CD4-positive, CD25-positive, alpha-beta regulatory T cell (primary cell): ENCODE measurements at places on chromosomes 13 and 19. TPM values are rescaled to one million over a fixed set of nuclear protein-coding genes. Genes with fewer than 3 reads are reported as not detected.
A peak's percentile ranks its signal among the peaks of the same experiment; 100 is the strongest.

Gene DPF1
- not detected for total RNA-seq

Gene TTC9B
- total RNA-seq: not detected

Gene AKT1S1
- total RNA-seq: 12.9 TPM

Gene CKM
- not detected for total RNA-seq

Gene PROSER1
- 42.9 TPM for total RNA-seq

DNA sequence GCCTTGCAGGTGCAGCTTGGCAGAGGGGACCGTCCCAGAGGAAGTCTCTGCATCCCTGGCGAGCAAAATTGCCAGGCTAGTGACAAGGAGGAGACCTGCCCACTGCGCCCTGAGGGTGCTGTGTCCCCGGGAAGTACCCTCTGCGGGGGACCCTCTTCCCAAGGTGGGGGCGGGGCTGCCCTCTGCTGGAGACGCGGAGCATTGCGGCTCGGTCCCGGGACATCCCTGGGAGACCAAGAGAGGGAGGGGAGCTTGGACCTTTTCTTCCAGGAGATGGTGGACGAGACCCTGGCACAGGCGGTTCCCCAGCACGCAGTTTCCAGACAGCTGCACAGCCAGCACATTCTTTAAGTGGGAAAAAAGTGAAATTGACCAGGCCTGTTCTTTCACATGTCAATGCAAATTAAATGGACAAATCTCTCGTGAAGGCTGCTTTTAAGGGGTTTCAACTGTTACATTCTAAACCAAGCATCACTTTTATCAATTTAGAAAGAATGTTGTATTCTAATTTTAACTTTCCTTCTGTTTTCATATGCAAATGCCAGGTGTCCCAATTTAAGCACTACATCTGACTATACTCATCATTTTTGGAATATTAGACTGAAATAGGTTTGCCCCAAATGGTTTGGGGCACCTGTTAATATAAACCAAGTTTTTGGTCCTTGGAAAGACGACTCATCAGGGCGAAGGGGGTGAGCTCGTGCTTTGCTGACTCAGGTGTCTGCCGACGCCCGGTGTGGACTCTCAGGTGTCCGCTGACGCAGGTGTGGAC is 60.7 kb downstream of the MCF2L start:
- H3K27me3 ChIP-seq: no peaks in the 10 kb centered on the region
- no peak overlapping the region for H3K4me3 ChIP-seq
- H3K36me3 ChIP-seq: no peaks in the 10 kb centered on the region

DNA sequence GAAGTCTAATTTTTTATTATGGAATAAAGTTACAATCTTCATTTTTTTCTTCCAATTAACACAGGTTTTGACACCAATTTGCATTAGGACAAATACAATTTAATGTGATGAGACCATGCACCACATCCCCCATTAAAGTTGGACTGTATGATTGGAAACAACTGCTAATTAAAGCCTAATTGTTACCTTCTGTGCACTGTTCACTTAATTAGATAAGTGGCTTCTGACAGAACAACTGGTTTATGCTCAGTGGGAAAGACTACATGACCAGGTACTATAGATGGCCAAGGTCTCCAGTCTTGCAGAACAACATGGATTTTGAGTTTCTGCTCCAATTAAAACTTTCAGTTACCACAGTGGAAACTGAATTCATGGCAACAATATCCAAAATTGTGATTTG is 198.1 kb downstream of the FGF14 start:
- H3K27me3 ChIP-seq: no peaks in the 10 kb centered on the region
- H3K4me1 ChIP-seq: no peaks in the 10 kb centered on the region
- no peak overlapping the region for H3K27ac ChIP-seq

GRCh38 chr19:45592366-45592765 is 7.8 kb upstream of the OPA3 start:
- H3K4me1 ChIP-seq: no peaks in the 10 kb centered on the region
- H3K27ac ChIP-seq: no peak overlapping the region
- no peak for DNase-seq
- H3K36me3 ChIP-seq: no peaks in the 10 kb centered on the region

GRCh38 chr19:45475537-45476291 is 7.9 kb downstream of the FOSB start:
- H3K27me3 ChIP-seq: no peaks in the 10 kb centered on the region
- no peak overlapping the region for H3K4me3 ChIP-seq
- no peak overlapping the region for H3K27ac ChIP-seq
- H3K4me1 ChIP-seq: peaks cover 14% of the 10 kb centered on the region

DNA sequence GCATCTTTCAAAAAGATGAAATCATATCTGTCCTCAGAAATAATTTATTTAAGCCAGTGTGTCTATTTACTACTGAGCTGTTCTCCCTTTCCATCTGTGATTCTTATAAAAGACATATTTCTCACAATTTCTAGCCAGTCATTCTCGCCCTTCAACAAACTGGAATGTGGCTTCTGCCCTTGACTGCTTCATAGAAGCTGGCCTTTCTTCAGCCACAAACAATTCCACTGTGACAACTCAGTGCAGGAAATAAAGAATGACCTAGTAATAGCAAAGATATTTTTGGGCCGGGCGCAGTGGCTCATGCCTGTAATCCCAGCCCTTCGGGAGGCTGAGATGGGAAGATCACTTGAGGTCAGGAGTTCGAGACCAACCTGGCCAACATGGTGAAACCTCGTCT is 655.5 kb downstream of the PCDH9 start:
- H3K36me3 ChIP-seq: no peaks in the 10 kb centered on the region
- H3K4me3 ChIP-seq: no peak overlapping the region
- no peaks in the 10 kb centered on the region for H3K4me1 ChIP-seq
- H3K27me3 ChIP-seq: no peaks in the 10 kb centered on the region

GRCh38 chr19:4304538-4305256 is at the start of gene FSD1:
Gene FSD1 (plus strand): TSS chr19:4304598. CDS start chr19:4304747, 149 bp downstream.
- H3K4me3 ChIP-seq: no peak within 1 kb of the TSS
- DNase-seq: peak; percentile 33
- H3K27ac ChIP-seq: no peak within 1 kb of the TSS
- peaks cover 15% of the 10 kb centered on the region for H3K4me1 ChIP-seq
- no peaks in the 10 kb centered on the region for H3K27me3 ChIP-seq

DNA sequence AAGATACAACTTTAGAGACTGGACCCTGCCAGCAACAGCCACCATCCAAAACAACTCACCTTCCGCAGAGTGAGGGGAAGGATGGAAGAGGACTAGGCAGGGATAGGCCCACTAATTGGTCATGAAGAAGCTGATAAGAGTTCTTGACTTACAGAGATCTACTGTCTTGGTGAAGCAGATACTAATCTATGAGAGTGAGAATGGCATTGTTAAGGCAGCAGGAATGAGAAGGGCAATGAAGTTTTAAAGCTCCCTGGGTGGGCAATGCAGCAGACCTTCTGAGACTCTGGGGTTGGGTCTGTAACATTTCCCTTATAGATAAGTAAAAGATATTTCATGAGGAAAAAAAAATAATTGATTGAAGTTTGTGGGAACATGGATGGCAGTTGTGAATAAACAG is 63.7 kb downstream of the KLF12 start:
- peaks cover 23% of the 10 kb centered on the region for H3K4me1 ChIP-seq

DNA sequence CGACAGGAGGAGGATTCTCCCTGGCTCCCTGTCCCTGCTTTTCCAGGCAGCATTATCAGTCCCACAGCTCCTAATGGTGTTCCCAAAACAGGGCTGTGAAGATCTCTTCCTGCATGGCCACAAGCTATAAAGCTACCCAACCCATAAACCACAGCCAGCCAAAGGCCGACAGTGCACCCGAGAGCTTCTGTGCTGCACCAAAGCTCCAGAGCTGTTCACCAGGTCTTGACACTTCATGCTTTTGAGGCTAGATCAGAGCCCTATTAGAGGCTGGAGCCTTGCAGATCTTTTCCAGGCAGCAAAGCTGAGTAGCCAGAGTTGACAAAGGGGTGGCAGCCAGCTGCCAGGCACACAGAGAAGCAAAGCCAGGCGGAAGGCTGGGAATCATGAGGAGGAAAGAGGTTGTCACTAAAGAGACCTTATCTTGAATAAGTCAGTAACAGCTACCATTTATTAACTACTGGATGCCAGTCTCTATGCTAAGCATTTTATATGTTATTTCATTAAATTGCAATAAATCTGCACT is 180.4 kb downstream of the KATNAL1 start:
- no peak for DNase-seq
- H3K36me3 ChIP-seq: no peaks in the 10 kb centered on the region
- no peak overlapping the region for H3K4me3 ChIP-seq
- H3K27me3 ChIP-seq: no peaks in the 10 kb centered on the region
- H3K27ac ChIP-seq: no peak overlapping the region

DNA sequence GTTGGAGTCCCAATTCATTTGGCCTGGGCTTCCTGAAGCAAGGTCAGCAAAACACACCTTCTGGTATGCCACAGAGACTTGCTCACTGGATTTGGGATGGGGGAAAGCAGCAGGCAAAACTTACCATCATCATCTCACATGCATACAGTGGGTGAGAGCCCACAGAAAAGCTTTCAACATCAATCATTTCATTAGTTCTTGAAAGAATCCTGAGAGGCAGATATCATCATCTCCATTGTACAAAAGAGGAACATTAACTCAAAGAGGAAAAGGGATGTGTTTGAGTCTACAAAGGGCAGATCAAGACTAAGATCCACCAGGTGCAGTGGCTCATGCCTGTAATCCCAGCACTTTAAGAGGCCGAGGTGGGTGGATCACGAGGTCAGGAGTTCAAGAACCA is 6.4 kb downstream of the WDR87 start:
- no peak overlapping the region for H3K27ac ChIP-seq
- DNase-seq: no peak
- no peaks in the 10 kb centered on the region for H3K36me3 ChIP-seq
- no peaks in the 10 kb centered on the region for H3K27me3 ChIP-seq

DNA sequence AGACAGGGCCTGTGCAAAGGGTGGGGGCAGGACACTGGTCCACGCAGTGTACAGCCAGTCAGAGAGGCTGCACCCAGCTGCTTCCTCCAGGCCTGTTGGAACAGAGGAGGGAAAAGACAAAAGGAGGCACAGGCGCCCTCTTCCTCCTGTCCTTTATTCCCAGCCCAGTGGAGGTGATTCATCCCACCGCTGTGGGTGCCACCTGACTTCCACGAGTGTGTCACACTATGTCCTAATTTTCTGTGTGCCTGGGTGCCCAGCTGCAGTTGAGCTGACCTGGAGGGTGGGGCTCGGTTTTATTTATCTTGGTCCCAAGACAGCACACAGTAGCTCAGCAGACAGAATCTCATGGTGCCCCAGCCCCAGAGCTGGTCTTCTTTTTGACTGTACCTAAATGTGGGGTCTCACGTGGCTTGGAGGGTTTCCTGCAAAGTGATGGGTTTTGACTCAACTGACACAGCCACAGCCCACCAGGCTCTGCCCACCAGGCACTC is 9.0 kb downstream of the EPS15L1 start:
- H3K4me3 ChIP-seq: no peak overlapping the region
- no peak overlapping the region for H3K27ac ChIP-seq
- no peak for DNase-seq

GRCh38 chr13:19695829-19696228 is 62.4 kb downstream of the MPHOSPH8 start:
- no peak for DNase-seq
- H3K4me1 ChIP-seq: no peaks in the 10 kb centered on the region
- no peak overlapping the region for H3K4me3 ChIP-seq
- no peak overlapping the region for H3K27ac ChIP-seq
